Activated T-helper 2 cell treated with anti-CD3 and anti-CD28 coated beads, Interferon-gamma antibody, Interleukin-2, Interleukin-4, amounts not matched to agents 10 μg/mL and 5 μg/mL and 100 μg/mL, durations not matched to agents 14 hours and 24 hours and 36 hours (primary cell): ENCODE measurements at places on chromosomes 5 and 9.

- H3K4me3 ChIP-seq: no peak overlapping the region
- H3K36me3 ChIP-seq: no peaks in the 10 kb centered on the region
- no peak overlapping the region for H3K27ac ChIP-seq
- DNase-seq: no peak
- H3K27me3 ChIP-seq: no peaks in the 10 kb centered on the region
- H3K4me1 ChIP-seq: no peaks in the 10 kb centered on the region
Measured at GRCh38 chr9:80522465-80522864, 950.7 kb downstream of the TLE4 start.

GRCh38 chr5:175885813-175886212 lies 14.4 kb downstream of the CPLX2 start:
- H3K4me1 ChIP-seq: no peaks in the 10 kb centered on the region
- no peak overlapping the region for H3K27ac ChIP-seq
- no peaks in the 10 kb centered on the region for H3K36me3 ChIP-seq
- DNase-seq: no peak

GRCh38 chr9:103530934-103531333 lies 535.8 kb downstream of the CYLC2 start:
- no peak for DNase-seq
- no peak overlapping the region for H3K4me3 ChIP-seq
- no peak overlapping the region for H3K27ac ChIP-seq
- no peaks in the 10 kb centered on the region for H3K36me3 ChIP-seq
- H3K27me3 ChIP-seq: no peaks in the 10 kb centered on the region

- peaks cover 15% of the 10 kb centered on the region for H3K4me1 ChIP-seq
- no peaks in the 10 kb centered on the region for H3K36me3 ChIP-seq
- no peak overlapping the region for H3K27ac ChIP-seq
- peaks cover 67% of the 10 kb centered on the region for H3K27me3 ChIP-seq
- no peak overlapping the region for H3K4me3 ChIP-seq
- DNase-seq: no peak
Measured at GRCh38 chr5:55218967-55219366, 8.1 kb downstream of the MCIDAS start.

GRCh38 chr5:115767424-115767823 lies 49.0 kb downstream of the CDO1 start:
- peaks cover 17% of the 10 kb centered on the region for H3K27me3 ChIP-seq
- no peak overlapping the region for H3K27ac ChIP-seq
- H3K4me1 ChIP-seq: no peaks in the 10 kb centered on the region
- no peak overlapping the region for H3K4me3 ChIP-seq
- DNase-seq: no peak
- no peaks in the 10 kb centered on the region for H3K36me3 ChIP-seq

DNA sequence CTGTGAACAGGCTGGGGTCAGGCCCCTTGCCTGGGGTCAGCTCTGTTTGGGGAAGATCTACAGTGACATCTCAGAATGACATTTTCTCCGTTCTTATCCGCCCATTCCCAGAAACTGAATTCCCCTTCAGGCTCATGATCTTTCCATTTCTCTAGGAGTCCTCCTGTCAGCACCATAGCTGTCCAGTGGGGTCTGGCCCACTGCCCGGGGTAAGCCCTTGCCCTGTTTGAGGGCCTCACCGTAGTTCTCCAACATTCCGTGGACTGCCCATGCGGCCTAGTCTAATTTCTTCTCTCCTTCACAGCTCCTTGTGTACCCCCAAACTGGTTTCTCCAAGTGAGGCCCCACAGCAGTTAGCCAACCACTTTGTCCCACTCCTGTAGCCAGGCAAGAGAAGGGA lies 68.4 kb downstream of the ENTREP1 start:
- no peaks in the 10 kb centered on the region for H3K27me3 ChIP-seq
- H3K4me1 ChIP-seq: no peaks in the 10 kb centered on the region
- H3K4me3 ChIP-seq: no peak overlapping the region
- DNase-seq: no peak
- no peak overlapping the region for H3K27ac ChIP-seq
- no peaks in the 10 kb centered on the region for H3K36me3 ChIP-seq

DNA sequence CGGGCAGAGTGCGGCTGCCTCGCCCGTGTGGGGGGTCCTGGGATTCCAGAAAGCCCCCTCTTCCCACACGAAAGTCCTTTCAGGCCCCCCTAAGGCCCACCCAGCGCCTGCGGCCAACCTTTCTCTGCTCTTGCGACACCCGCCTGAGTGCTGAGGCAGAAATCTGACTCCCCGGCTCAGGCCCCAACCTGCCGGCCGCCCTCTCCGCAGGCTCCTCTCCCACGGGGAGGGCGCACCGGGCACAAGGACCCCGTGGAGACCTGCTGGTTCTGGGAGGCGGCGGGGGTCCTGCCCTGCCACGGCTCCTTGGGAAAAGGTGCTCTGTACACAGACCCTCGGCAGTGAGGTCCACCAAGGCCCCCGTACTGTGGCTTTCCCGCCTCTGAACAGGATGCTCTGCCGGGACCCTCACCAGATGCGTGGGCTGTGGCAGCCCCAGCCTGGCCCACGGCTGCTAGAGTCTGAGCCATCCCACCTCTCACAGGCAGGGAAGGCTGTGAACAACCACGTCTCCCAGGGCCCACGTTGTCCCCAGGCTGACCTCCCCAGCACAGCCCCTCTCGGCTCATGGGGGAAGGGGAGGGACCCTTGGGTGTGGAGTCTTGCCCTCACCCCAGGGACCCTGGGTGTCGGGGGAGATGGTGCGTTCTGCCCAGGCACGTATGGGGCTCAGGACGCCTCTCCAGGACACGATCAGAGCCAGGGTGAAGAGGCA lies 41.5 kb upstream of the EGFL7 start:
- H3K27me3 ChIP-seq: no peaks in the 10 kb centered on the region
- no peak for DNase-seq
- no peak overlapping the region for H3K27ac ChIP-seq
- no peak overlapping the region for H3K4me3 ChIP-seq

DNA sequence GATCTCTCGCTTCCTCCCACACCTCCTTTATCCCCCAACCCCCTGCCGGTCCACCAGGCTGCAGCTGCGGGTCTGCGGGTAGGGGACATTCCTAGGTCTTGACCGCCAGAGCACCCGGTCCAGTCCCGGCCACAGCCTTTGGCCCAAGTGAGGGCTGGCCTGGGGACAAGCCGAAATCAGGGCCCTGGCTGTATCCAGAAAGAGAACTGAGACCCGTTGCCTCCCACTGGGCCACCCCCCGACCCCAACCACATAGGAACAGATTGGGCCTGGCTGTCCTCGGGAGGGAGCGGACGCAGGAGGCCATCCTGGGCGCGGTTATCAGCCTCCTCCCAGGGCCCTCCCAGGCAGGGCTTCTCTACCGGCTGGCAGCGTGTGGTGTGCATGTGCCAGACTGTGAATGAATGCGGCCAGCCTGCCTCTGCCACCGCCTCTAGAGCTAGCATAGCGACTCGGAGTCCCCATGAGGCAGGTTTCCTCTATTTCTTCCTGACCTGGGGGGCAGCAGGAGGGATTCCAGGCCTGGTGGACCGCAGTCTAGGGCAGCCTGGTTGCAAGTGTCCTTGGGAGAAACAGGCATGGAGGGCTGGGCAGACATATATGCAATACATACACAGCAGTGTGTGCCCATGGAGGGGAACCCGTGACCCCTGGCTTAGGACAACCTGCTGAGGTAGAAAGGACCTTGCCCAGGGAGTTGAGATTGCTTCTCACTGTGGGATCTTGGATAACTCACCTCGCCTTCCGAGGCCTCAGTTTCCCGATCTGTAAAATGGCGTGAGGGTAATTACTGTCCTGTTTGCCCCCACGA lies 1.2 kb downstream of the N4BP3 start:
- peak overlapping the region; percentile 39 for H3K27ac ChIP-seq
- H3K27me3 ChIP-seq: peaks cover 12% of the 10 kb centered on the region
- DNase-seq: no peak
- H3K36me3 ChIP-seq: no peaks in the 10 kb centered on the region
- peaks cover 29% of the 10 kb centered on the region for H3K4me1 ChIP-seq
- peak overlapping the region; percentile 84 for H3K4me3 ChIP-seq

- no peaks in the 10 kb centered on the region for H3K27me3 ChIP-seq
- peaks cover 6% of the 10 kb centered on the region for H3K4me1 ChIP-seq
- no peak overlapping the region for H3K27ac ChIP-seq
- H3K4me3 ChIP-seq: no peak overlapping the region
- no peaks in the 10 kb centered on the region for H3K36me3 ChIP-seq
- DNase-seq: no peak
Measured at GRCh38 chr9:99577351-99577750, 244.3 kb upstream of the NR4A3 start.

GRCh38 chr9:20317701-20318100 lies 304.6 kb downstream of the MLLT3 start:
- H3K36me3 ChIP-seq: no peaks in the 10 kb centered on the region
- no peak for DNase-seq
- no peak overlapping the region for H3K27ac ChIP-seq
- H3K27me3 ChIP-seq: no peaks in the 10 kb centered on the region
- peaks cover 45% of the 10 kb centered on the region for H3K4me1 ChIP-seq

- H3K36me3 ChIP-seq: peaks cover 8% of the 10 kb centered on the region
- peaks cover 30% of the 10 kb centered on the region for H3K4me1 ChIP-seq
- H3K27me3 ChIP-seq: no peaks in the 10 kb centered on the region
- DNase-seq: no peak
- no peak overlapping the region for H3K27ac ChIP-seq
Measured at GRCh38 chr9:3751125-3751758, 225.4 kb upstream of the RFX3 start.
